ENCODE measurements at places on chromosomes 1 and 21. TPM values are rescaled to one million over a fixed set of nuclear protein-coding genes. Genes with fewer than 3 reads are reported as not detected.
A peak's percentile ranks its signal among the peaks of the same experiment; 100 is the strongest.

Gene PTGS2
- 22.2 TPM for total RNA-seq

Gene SPATC1L
- 25.3 TPM for total RNA-seq

Gene SH2D2A
- not detected for total RNA-seq

DNA sequence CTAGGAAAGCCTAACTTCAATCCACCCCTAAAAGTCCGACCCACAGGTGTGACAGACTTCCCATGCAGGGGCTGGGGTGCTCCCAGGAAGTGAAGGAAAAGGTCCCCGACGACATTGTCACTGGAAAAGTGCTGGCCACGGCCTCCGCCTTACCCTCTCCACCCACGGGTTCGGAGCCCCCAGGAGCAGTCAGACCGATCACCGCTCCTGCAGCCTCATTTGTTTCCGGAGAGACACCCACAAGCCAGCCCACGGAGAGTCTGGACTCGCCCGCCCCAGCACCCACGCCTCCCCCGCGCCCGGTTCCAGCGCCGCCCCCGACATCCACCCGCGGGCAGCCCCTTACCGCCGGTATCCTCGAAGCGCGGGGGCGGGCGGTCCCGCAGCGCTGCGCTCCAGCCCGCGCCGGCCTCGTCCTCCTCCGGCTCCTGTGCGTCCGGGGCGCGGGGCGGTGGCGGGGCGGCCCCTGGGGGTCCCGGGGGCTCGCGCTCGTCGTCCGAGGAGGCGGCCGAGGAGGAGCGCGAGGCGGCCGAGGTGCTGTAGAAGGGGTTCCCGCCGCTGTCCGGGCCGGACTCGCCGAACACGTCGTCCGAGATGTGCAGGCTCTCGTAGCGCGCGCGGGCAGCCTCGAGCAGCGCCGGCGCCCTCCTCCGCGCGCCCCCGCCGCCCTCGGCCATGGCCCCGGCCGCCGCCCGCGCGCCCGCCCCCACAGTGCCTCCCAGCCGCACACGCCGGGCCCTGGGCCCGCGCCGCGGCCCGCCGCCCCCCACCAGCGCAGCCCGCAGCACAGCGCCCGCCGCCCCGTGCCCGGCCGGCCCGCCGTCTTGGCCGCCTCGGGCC is 660 bp downstream of the PGBD5 start:
- peaks cover 6% of the 10 kb centered on the region for H3K36me3 ChIP-seq
- peak overlapping the region; percentile 86 for H3K4me3 ChIP-seq
- no peak overlapping the region for H3K27ac ChIP-seq
- peaks cover 16% of the 10 kb centered on the region for H3K27me3 ChIP-seq
- DNase-seq, result peak; percentile 32

GRCh38 chr21:33569991-33570390 is 18.5 kb downstream of the DONSON start:
- H3K36me3 ChIP-seq, result peaks cover 26% of the 10 kb centered on the region
- H3K27me3 ChIP-seq, result no peaks in the 10 kb centered on the region
- H3K4me1 ChIP-seq, result no peaks in the 10 kb centered on the region
- peak overlapping the region; percentile 54 for H3K27ac ChIP-seq
- H3K4me3 ChIP-seq, result peak overlapping the region; percentile 16

DNA sequence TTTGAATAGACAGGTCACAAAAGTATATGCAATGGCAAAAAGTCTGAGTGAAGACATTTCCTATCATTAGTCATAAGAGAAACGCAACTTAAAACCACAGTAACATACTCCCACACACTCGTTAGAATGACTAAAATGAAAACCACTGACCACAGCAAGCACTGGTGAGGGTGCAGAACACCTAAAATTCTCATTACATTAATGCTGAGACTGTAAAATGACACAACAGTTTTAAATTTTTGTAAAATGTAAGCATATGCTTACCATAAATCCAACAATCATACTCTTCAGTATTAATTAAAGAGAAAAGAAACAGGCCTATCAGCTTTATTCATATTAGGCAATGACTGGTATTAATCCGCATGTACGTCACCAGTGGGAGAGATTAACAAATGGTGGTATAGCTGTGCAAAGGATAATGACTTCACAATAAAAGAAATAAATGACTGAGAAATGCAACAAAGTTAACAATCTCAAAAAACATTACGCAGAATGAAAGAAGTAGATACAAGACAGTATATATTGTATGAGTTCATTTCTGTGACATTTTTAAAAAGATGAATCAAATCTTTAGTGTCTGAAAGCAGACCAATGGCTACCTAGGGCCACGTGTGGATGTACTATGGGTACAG is 253.5 kb downstream of the AKT3 start:
- DNase-seq, result no peak
- H3K27ac ChIP-seq, result no peak overlapping the region
- peaks cover 2% of the 10 kb centered on the region for H3K36me3 ChIP-seq
- H3K4me3 ChIP-seq, result no peak overlapping the region

DNA sequence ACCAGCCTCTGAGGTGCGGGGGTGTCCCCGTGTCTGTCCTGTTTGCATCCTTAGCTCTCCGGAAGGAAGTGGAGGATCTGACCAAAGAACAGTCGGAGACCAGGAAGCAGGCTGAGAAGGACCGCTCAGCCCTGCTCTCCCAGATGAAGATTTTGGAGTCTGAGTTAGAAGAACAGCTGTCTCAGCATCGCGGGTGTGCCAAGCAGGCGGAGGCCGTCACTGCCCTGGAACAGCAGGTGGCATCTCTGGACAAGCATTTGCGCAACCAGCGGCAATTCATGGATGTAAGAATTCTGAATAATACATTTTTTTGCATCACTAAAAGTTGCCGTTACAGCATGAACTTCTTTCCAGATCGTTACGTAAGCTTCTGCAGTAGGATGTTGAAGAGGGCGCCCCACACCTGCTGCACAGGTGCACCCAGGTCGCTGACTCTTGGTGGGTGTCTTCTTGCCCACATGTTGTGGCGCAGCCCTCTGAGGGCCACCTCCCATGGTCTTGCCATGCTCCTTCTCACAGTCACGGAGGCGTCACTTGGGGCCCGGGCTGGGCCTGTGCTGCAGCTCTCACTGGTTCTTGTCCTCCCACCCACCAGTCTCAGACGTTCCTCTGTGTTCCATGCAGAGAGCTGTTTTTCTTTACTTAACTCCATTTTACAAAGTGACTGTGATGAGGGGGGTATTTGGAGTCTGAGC is 61.3 kb upstream of the DIP2A start:
- DNase-seq, result no peak
- no peak overlapping the region for H3K27ac ChIP-seq
- H3K36me3 ChIP-seq, result peaks cover 36% of the 10 kb centered on the region
- no peaks in the 10 kb centered on the region for H3K27me3 ChIP-seq
- no peaks in the 10 kb centered on the region for H3K4me1 ChIP-seq

DNA sequence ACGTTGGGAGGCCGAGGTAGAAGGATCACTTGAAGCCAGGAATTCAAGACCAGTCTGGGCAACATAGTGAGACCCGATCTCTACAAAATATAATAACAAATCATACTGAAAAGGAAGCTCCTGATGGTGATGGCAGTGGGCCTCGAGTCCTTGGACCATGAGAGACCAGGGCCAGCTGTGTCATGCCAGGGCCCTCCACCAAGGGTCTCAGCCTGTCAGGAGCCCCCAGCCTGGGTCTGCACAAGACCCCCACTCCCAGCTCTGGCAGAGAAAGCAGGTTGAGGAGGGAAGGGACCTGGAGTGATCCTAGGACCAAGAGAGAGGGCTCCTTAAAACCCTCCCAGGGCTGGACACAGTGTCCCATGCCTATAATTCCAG is 6.7 kb upstream of the CTRC start:
- H3K36me3 ChIP-seq, result peaks cover 2% of the 10 kb centered on the region
- H3K27ac ChIP-seq, result no peak overlapping the region
- DNase-seq, result no peak
- H3K27me3 ChIP-seq, result peaks cover 5% of the 10 kb centered on the region
